Hematopoietic multipotent progenitor cell treated with erythropoietin and hydrocortisone succinate and interleukin-3 and kit ligand, for 17 days (in vitro differentiated cells): ENCODE measurements at places on chromosomes 11 and 22.
A peak's percentile ranks its signal among the peaks of the same experiment; 100 is the strongest.

GRCh38 chr11:27081056-27081455 is 40.4 kb downstream of the BBOX1 start:
- no peak for DNase-seq

DNA sequence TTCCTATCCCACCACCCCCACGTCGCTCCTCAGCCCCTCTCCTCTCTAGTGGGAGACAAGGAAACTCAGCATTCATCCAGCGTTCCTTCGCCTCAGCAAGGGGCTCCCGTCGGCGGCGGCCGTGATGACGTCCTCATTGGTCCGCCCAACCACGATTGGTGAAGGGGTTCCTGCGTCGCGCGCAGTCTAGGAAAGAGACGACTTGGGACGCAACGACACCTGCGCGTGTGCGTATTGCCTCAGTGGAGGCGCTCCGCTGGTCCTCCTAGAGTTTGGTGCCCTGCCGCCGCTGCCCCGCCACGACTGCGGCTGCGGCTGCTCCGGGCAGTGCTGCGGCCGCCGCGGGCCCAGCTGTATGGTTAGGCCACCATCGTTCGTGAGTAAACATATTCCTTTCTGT is 56.6 kb downstream of the CCDC81 start:
- DNase-seq: no peak

GRCh38 chr11:2928605-2929530 is at the start of gene PHLDA2:
Gene PHLDA2, minus strand, starts transcription at chr11:2929420. Its CDS starts 56 bp downstream, at chr11:2929364.
- no peak for DNase-seq

DNA sequence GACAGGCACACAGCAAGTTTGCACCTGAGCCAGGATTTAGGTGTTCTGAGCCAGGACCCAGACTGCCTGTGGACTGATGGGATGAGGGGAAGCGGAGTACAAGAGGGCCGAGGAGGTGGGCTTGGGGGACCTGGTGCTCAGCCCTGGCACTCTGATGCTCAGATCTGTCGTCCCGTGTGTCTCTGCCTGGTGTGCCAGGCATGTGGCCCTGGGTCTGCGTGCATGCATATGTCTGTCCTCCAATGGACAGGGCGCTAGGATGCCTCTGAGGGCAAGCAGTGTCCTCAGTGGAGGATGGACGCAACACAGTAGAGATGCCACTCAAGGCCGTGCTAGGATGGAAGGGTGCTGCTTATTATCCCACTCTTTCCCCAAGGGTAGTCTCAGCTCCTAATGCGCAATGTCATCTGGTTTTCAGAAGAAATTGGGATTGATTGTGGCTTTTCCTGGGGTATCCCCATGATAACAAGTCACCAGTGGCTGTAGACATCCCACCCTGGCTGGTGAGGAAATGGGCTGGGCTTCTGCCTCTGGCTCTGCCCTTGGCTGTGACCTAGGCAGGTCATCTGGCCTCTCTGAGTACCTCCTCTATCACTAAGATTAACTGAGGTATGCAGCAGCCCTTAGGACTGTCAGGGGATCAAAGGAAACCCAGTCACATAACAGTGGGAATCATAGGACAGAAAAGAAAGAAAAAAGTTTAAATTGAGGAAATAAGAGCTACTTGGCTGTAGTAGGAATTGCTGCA is 35.7 kb upstream of the SUSD2 start:
- no peak for DNase-seq

GRCh38 chr22:35134637-35135036 is 68.7 kb downstream of the ISX start:
- no peak for DNase-seq

GRCh38 chr11:116242006-116242405 is 530.8 kb downstream of the BUD13 start:
- DNase-seq: no peak

GRCh38 chr11:10395166-10395897 is 59.7 kb upstream of the AMPD3 start:
- DNase-seq: peak; percentile 11

DNA sequence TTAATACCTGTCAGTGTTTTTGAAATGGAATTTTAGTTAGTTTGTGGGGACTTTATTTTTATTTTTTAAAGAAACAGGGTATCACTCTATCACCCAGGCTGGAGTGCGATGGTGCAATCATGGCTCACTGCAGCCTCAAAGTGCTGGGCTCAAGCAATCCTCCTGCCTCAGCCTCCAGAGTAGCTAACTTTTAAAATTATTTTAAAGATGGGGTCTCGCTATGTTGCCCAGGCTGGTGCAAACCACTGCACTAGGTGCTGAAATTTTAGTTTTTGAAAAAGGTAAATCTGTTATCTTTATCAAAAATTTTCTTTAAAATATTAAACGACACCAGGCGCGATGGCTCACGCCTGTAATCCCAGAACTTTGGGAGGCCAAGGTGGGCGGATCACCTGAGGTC is 42.6 kb downstream of the AMBRA1 start:
- DNase-seq: no peak

- no peak for DNase-seq
These were observed 4.5 kb downstream of the LMNTD2 start for GRCh38 chr11:555780-556661.

DNA sequence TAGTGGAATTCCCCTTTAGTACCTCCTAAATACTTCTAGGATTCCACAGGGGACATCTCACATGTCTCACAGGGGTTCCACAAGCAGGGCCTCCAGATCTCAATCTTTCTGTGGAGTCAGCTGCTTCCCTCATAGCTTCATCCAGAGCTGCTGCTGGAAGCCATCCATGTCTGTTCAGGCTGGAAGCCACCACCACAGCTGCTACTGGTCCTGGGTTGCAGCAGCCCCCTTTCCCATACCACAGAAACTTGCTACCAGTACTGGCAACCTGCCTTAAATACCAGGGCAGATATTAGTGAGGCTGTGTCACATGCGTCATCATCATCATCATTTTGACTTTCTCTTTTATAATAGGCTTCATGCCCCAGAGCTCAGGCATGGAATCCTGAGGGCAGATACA is 242.7 kb upstream of the NCAM1 start:
- no peak for DNase-seq

DNA sequence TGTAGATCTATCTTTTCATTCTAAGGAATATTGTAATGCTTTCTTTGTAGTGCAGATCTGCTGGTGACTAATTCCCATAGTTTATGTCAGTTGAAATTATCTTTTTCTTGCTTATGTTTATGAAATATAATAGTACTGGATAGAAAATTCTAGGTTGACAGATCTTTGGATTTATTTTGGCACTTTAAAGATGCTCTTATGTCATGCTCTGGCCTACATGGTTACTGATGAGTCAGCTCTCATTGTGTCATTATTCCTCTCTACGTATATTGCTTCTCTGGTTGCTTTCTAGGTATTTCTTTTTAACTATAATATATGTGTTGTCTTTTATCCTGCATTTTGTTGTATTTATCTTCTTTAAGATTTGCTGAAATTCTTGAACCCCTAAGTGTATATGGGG is 955.5 kb upstream of the CHORDC1 start:
- DNase-seq: no peak

DNA sequence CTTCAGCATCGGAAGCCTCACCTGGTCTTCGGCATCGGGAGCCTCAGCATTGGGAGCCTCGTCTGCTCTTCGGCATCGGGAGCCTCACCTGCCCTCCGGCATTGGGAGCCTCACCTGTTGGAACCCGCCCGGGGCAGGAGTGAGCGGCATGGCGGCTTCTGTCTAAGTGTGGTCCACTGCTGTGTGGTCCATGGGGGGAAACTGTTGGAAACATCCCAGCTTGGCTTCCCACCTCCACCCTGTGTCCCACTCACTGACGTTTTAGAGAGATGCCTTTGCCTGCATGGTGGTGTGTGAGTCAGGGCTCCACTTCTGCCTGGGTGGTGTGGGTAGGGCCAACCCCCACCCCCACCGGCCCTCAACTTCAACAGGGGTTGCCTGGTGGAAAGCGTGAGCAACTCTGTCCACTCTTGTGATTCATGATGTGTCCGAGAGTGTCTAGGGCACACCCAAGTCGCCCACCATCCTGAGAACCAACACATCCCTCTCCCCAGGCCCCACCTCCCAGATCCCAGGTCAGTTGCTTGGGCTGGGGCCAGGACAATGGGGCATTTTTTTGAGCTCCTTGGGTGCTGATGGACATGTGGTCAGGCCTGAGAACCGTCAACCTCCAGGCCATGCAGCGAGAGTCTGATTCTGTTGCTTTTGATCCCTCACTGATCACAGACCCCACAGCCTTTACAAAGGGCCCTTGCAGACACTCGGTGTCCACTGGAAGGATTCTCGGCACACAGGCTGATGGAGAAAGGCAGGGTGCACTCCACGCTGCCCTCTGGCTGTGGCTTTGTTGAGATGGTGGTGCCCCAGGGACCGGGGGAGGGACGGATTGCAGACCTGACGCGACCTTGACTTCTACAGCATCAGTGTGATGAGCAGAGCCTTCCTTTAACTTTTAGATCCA is 406.7 kb downstream of the TBC1D22A start:
- no peak for DNase-seq

- no peak for DNase-seq
These were observed 14.5 kb downstream of the SCGB1A1 start for GRCh38 chr11:62433141-62433903.

DNA sequence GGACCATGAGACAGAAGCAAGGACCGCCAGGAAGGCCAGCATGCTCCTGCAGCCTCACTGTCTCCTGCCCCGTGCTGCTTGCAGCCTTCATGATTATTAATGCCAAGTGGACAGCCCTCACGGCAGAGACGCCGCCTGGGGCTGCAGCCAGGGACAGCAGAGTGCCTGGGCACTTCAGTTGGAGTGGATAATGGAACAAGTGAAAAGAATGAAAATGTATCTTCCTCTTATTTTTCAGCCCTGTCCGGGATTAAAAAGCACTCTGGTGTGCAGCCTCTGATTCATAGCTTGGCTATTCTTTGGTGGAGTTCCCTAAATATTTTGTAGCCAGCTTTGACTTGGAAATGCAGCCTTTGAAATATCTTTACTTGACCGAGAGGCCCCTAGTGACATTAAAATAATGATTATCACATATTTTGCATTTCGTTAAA is 1404.2 kb downstream of the BRD1 start:
- no peak for DNase-seq

DNA sequence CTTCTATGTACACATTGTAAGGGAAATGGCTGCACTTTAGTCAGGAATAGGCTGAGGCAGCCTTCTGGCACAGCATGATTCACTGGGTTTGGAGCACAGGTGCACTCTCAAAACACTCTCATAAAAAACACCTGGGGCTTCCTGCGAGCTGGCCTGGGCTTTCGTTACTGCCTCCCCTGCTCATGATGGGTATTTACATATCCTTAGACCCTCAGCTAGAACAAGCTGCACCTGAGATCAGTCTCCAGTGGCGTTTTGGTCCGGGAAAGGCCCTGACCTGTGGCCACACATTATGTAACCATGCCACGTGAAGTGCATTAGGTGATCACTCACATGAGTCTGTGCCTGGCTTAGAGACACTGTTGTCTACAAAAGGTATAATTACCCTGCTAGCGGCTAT is 321.7 kb downstream of the TMEM135 start:
- no peak for DNase-seq

GRCh38 chr11:95503047-95503446 is 272.0 kb upstream of the SESN3 start:
- no peak for DNase-seq

DNA sequence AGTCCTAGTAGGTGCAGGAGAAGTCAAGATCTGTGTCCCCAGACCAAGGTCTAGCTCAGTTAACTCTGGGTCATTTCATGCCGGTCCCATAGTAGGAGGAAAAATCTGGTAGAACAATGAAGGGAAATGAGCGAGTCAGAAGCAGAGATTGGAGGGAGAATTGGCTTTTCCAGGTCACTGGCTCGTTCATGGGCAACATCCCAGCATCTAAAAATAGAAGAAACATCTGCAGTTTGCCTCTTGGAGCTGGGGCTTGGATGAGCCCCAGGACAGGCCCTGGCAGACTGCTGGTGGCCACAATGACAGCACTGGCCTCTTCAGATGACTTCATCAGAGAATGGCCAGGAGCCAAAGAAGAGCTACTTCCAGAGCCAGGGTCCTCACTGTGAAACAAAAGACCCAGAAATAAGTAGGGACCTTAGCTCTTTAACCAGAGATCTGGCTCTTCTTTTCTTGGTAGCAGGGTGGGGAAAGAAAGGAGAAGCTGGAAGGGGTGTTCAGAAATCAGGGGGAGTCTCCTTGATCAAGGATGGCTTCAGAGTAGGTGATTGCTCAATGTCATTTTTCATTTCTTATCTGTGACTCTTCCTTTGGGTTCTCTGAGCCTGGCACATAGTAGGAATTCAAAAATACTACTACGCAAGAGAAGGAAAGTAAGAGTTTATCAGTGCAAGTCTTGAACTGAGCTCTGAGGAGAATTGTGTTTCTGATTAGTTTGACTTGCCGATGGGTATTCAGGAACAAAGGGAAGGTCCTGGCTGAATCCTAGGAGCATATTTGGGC is 102.6 kb downstream of the TMPRSS5 start:
- DNase-seq: no peak

GRCh38 chr11:120239713-120240640 is at the start of gene POU2F3:
Gene POU2F3, plus strand, starts transcription at chr11:120240140. Its CDS starts 204 bp downstream, at chr11:120240344.
- DNase-seq: no peak

- no peak for DNase-seq
These were observed 352.5 kb upstream of the CCDC179 start for GRCh38 chr11:23212807-23213206.

DNA sequence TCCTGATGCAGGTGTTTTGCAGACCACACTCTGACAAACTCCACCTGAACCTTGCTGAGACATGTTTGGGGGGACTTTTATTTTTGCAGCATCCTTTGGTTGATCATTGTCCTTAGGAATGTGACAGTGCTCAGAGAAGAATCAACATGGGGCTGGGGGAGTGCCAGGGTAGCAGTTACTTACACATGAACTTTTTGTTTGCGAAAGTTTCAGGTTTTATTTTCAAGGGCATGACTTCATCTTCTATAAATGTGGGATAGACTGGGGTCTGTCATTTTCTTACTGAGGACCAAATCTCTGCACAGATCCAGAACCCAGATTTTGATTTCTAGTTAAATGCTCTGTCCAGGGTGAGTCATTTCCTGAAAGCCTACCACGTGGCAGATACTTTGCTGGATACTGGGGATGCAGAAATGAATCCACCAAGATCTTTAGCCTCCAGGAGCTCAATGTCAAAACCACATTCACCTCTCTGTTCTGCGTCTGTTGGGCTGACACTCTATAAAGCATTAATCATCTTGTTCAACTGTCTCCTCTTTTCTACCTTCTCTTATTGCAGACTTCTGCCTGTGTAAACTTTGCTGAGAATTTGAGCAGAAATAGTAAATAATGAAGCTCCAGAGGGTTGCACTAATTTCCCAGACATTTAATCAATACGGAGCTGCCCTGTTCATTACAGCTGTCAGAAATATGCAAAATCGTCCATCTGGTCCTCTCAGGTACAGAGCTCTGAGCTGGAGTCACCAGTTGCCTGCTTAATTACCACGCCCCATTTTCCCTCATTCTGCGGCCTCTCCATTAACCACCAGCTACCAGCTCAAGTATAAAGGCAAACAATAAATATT is 387.9 kb downstream of the MIAT start:
- no peak for DNase-seq

DNA sequence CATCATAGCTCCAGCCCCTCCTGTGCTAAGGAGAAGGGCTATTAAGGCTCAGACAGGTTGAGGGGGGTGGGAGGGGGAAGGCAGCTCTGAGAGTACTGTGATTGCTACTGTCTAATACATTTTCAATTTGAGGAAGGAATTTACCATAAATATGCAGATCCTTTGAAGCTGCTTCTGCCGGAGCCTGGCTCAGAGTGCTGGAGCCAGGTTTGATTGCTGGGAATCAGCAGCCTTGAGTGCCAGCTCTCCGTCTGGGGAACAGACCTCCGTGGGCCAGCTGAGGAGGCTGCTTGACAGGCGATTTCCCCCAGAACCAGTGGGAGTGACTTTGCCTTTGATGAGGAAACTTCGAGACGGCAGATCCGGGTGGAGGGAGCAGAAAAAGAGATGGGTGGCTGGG is 141.7 kb upstream of the TBCEL start:
- DNase-seq: no peak

- no peak for DNase-seq
These were observed 22.0 kb upstream of the ACER3 start for GRCh38 chr11:76838678-76839068.
